ENCODE measurements at places on chromosomes 7 and 10. TPM values are rescaled to one million over a fixed set of nuclear protein-coding genes. Genes with fewer than 3 reads are reported as not detected.

- ATAC-seq = no peak
These were observed 38.0 kb downstream of the USP6NL start for GRCh38 chr10:11573497-11573896.

DNA sequence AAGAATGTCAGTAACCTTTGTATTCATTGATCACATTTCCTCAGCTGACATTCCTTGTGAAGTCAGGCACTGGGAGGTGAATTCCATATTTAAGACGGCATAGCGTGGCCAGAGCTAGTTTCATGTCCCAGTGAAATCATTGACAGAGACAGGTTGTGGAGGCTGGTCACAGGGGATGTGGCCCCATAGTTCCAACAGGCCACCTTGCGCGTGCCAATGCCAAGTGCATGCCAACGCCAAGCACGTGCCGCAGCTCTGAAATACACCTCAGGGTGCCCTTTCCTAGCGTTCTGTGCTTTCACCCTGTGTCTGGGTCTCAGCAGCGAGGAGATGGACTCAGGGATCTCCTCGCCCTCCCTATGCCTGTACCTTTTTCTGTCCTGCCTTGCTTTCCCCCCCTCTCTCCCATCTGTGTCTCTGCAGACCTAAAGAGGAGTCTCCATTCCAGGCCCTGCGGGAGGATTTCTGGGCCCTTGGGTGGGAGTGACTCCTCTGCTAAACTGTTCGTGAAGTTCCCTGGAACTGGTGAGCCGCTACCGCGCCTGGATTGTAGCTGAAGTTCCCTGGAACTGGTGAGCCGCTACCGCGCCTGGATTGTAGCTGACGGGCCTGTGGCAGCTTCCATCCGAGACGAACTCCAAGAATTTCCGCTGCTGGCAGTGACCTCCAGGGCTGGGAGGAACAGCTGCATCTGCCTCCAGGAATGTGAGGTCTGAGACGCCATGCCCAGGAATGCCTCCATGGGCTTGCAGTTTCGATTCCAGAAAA is 19.7 kb downstream of the AQP1 start:
- no peak for ATAC-seq

DNA sequence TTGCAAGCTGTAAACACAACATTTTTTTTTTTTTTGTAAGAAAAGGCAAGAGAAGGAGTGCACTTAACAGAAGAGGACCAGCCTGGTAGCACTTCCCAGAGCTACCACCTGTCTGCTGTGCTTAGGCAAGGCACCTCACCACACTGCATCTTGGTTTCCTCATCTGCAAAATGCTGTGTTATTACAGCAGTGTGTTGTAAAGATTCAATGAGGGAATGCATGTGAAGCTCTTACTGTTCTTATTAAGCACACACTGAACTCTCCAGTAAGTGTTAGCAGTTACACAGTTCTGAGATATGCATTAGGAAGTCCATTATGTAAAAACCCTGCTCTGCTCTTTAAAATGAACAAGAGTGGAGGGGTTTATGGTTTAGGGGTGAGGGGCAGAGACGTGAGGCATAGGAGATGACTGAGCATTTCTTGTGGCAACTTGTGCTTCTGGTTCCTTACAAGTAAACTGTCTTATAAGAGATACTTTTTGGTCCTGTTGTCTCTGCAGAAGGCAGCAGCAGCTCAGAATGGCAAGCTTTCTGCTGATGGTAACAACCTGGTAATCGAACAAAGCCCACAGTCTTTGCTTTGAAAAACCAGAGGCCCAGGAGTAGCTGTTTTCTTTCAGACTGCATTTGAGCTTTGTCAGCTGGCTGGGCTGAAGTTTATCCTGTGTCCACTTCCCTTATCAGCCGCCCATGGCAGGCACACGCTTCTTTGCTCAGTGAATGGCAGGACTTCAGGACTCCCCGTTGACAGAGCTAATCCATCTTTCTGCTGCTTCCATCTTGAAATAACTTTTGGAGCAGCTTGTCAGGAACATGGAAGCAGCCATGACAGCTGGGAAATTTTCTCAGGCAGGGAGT is 98.8 kb upstream of the BMPER start:
- ATAC-seq = no peak

GRCh38 chr7:158266426-158266816 is 321.2 kb downstream of the PTPRN2 start:
- ATAC-seq = no peak

DNA sequence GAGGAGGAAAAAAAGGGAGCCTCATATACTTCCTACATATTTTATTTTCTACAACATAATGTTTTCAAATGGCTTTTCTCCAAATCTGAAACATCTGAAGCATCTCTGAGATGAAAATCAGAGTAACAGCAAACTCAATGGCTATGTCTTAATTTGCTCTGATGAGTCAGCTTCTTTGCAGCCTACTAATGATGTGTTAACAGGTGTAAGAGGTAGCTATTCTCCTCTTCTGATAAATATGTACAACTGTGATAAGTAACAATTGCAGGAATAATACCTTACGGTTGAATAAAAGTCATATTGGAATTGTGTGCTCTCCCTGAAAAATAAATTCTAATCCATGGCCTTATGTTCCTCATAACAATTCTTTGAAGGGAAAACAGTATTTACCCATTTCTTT is 45.2 kb downstream of the GNAT3 start:
- ATAC-seq = no peak

DNA sequence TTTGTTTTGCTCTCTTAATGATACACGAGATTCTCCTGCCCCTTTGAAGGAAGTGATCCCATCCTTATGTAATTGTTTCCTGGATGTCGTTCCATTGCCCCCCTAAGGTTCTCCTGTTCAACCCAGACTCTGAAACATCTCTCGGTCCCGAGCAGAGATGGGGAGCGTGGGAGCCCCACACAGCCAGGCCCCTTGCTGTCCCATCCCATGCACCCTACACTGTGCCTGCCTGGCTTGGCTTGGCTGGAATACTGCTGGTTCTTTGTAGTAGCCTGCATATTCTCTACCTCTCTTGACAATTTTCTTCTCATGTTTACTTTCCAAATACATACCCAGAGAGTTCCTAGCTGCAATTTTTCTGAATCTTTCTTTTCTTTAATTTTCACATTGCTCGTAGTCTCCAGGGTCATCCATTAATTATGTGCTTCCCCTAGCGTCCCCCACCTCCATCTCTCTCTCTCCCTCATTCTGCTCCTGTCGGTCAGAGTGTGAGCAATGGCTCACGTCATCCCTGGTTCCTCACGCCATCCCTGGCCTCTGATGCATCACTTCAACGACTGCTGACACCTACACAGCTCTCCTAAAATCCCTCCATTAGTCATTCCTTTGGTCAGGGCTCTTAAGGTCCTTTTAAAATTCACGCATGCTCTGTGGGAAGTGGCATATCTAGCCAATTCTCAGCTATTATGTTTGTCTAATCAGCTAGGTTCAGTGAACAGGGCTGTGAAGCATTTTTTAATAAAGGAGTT is 32.5 kb upstream of the GPR158 start:
- ATAC-seq = no peak

- no peak for ATAC-seq
These were observed 4.2 kb upstream of the HOXA13 start for GRCh38 chr7:27203964-27204594.

- no peak for ATAC-seq
These were observed 351.4 kb downstream of the MDFIC start for GRCh38 chr7:115273139-115273772.

DNA sequence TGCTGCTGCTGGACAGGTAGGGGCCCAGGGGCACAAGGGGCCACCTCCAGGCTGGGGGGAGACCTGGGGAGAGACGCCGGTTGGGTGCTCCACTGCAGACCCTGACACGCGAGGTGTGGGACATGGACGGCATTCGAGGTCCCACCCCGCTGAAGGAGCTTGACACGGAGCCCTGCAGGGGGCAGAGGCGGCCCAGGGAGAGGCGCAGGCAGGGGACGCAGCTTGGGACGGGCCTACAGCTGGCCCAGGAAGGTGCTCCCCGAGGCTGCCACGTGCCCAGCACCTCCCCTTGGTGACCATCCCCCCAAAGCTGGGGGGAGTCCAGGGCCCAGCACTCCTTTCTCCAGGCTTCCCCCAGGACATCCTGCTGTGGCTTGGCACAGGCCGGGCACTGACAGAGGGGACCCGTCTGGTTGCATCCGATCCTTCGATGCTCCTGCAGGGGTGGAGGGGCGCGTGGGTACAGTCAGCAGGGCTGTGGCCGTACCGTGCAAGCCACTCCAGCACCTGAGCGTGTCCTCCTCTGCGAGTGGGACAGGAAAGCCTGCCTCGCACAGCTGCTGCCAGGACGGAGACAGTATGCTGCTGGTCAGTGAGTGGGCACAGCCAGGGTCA is 174.4 kb downstream of the ELFN1 start:
- ATAC-seq = no peak

- ATAC-seq = peak; percentile 71
These were observed 58.4 kb upstream of the ZNRF2 start for GRCh38 chr7:30225863-30226613.

- ATAC-seq = no peak
These were observed 273.0 kb downstream of the GRM8 start for GRCh38 chr7:126979722-126980121.

DNA sequence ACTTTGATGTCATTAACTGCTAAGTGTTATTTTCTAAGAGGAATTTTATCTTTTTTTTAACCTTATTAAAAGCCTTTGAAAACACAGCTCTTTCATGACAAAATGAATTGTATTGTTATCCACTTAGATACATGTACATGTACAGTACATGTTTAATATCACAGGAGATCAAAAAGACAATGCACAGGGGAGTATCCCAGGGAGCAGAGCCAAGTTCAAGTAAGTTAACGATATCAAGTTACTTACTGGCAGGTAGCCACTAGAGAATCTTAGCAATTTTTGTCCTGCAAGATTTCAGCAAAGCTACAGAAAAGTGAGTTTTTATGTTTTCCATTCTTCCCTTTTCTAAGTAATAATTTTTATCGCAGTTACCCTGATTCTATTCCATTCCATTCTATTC is 33.9 kb upstream of the ARL4A start:
- no peak for ATAC-seq

GRCh38 chr10:24439935-24440334 is 231.0 kb downstream of the KIAA1217 start:
- ATAC-seq = no peak

DNA sequence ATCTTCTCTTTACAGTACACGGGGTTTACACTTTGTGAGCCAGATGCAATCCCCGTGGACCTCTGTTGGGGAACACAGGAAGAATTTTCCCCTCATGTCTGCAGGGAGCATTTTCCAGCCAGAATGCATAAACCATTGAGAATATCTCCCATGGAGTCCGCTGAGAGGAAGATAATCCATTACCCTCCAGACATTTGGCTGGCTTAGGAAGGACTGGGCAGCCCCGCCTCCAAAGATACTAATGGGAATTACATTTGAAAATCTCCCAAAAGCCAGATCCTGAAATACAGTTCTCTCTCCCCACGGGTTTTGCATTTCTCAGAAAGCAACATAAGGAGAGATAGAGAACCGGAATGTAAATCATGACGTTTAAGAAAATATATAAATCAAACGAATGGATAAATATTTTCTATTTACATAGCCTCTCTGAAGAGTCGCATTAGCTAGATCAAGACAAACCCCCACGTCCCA is 53.5 kb downstream of the TRIL start:
- no peak for ATAC-seq

DNA sequence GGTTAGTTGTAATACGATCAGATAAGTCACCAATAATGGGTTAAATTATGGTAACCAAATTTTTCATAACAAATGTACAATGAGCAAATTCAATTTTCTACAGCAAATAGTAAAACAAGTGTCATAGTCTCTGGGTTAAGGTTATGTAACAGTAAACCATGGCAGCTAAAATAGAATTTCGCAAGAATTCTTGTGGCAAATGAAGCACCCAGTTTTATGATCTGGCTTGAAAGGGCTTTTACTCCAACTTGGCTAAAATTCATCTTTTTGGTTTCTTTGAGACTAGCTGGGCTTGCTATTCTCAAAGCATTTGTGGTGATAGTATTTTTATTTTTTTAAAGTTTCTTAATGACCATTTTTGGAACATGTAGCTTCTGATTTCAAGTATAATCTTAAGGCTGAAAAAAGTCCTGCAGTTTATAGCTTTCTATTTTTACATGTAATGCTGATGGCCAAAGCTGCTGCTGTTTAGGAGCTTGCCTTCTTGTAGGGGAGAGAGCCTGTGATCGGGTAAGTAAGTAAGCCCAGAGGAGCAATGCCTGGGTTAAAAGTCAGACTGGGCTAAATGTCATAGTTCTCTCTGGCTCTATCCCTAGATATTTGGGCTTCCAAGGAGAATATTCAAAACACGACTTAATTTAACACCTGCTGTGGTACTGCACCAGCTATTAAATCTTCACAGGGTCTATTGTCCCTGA is 55.5 kb upstream of the SYPL1 start:
- no peak for ATAC-seq

GRCh38 chr7:84624927-84625326 is 430.3 kb upstream of the SEMA3A start:
- no peak for ATAC-seq

DNA sequence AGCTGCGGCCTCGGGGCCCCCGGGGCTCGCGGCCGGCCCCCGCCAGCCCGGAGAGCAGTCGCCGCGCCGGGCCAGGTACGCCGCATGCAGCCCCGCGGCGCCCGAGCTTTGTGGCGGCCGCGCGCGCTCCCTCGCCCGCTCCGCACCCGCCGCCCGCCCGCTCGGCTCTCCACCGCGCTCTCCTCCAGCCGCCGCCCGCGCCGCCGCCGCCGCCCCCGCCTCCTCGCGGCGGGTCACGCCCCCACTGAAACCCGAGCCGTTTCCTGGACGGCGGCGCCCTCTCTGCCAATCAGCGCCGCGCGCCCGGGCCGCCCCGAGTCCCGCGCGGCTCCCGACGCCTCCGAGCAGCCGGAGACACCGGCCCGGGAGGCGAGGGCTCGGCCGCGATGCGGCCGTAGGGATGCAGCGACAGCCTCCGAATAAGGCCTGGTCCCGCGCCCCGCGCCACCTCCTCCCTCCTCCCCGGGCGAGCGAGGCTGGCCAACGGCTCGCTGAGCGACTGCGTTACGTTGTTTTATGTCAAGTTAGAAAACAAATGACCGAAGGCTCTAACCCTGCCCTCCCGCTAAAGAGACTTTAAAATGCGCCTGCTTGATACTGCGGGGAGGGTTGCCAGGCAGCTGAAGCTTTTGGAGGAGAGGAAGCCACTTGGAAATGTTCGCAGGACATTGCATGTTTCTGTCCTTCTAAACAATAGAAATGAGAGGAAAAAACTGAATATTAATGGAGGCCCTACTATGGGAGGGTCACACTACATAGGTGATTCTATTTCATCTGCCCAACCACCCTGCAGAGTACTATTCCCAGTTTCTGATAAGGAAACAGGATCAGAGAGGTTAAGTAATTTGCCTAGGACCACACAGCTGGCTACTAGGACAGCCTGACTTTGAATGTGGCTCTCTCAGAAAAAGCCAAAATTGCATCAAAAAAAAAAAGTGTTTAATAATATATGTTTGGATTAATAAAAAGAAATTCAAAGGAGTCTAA is at the start of gene FGFR2:
Gene FGFR2, minus strand, starts transcription at position 182 of the 987 bp plus-strand sequence. CDS start 4,627 bp downstream, outside the sequence.
- peak; percentile 12 for ATAC-seq

Gene HPSE2
- total RNA-seq = not detected

Gene SAP25
- 12.9 TPM for total RNA-seq

Gene SMO
- 0.08 TPM for total RNA-seq

Gene ASIC3
- total RNA-seq = 9.7 TPM

Gene ELFN1
- total RNA-seq = 0.19 TPM

Gene TAS2R5
- total RNA-seq = 2.4 TPM

Gene PON3
- not detected for total RNA-seq

Gene UBE2H
- total RNA-seq = 54.0 TPM

Gene CH25H
- total RNA-seq = not detected

Gene CALHM1
- total RNA-seq = 0.11 TPM

Gene GBX1
- 1.2 TPM for total RNA-seq

Gene PTPRZ1
- total RNA-seq = not detected

Gene TCF7L2
- 4.7 TPM for total RNA-seq

Gene C10orf105
- 1.0 TPM for total RNA-seq

Gene PRPS1L1
- not detected for total RNA-seq

Gene CASD1
- 26.6 TPM for total RNA-seq
